ENCODE measurements at places on chromosomes 1 and 21. TPM values are rescaled to one million over a fixed set of nuclear protein-coding genes. Genes with fewer than 3 reads are reported as not detected.

Gene S1PR1
- total RNA-seq = 10.4 TPM

Gene BNIPL
- 0.33 TPM for total RNA-seq

Gene LRRC8D
- total RNA-seq = 28.8 TPM

Gene GDAP2
- total RNA-seq = 29.7 TPM

DNA sequence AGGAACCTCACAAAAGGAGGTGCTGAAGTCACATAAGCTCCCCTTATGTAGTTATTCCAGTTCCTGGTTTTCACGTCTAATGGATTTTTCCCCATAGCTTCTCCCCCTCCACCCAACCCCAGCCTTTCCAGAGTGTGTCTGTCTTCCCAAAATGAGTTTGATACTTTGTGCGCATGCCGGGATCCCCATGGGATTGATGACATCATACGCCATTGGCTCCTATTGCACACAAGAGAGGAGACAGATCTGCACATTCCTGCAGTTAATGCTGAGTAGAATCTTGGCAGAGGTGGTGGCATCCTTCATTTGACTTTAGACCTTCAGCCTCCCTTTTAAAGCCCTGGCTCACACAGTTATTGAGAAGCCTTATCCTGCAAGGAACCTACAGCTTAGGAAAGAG is 71.4 kb downstream of the DDR2 start:
- H3K36me3 ChIP-seq = peaks cover 9% of the 10 kb centered on the region
- DNase-seq = no peak
- no peaks in the 10 kb centered on the region for H3K27me3 ChIP-seq
- H3K4me3 ChIP-seq = no peak overlapping the region

DNA sequence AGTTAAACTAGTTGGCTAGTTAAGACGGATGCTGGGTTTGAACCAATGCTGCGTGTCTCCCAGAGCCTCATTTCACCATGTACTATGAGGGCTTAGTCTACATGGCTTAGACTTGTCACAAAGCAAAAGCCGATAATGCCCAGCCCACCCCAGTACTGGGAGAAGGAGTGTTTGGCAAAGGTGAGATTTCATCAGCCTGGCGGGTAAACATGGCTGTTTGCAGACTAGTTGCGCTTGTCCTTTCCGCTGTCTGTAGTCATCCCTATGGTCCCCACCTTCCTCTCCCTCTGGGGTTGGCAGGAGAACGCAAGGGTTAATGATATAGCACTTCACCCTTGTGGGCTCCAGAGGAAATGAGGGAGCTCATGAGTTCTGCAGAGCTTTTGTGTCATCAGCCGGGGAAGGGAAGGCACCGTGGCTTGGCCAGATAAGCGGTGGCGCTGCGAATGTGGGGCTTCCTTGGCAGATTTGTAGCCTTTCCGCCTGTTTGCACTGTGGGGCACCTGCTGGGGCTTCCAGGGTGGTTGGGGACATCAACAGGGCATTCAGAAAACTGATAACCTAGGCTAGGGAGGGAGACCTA is 29.2 kb downstream of the SOX13 start:
- H3K27me3 ChIP-seq = no peaks in the 10 kb centered on the region
- peaks cover 18% of the 10 kb centered on the region for H3K4me1 ChIP-seq
- no peaks in the 10 kb centered on the region for H3K36me3 ChIP-seq
- no peak for DNase-seq
- H3K27ac ChIP-seq = no peak overlapping the region
- no peak overlapping the region for H3K4me3 ChIP-seq

- no peaks in the 10 kb centered on the region for H3K4me1 ChIP-seq
- no peak overlapping the region for H3K4me3 ChIP-seq
- H3K27me3 ChIP-seq = no peaks in the 10 kb centered on the region
- no peak overlapping the region for H3K27ac ChIP-seq
Measured at GRCh38 chr1:8252266-8252951, 65.5 kb upstream of the SLC45A1 start.

DNA sequence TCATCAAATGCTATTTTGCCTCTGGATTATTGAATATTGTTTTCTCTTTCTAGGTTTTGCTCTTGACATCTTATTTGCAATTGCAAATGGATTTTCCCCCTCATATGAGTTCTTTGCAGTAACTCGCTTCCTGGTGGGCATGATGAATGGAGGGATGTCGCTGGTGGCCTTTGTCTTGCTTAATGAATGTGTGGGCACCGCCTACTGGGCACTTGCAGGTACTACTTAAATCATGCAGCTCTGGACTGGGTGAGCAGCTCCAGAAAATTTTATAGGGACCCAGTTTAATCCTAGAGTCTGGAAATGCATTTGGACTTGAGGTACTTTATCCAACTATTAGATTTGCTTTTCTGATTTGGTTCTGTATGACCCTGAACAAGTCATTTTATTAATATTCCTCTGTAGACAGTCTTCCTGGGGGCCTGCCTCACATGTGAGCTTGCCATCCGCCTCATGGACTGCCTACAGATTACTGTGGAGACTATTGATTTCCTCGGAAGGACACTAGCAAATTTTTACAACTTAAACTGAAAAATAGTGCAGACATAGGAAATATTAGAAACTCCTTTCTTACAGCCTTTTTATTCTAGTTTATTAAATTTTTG is 44.5 kb downstream of the SLC22A15 start:
- peak; percentile 58 for DNase-seq
- H3K4me3 ChIP-seq = no peak overlapping the region
- no peak overlapping the region for H3K27ac ChIP-seq
- H3K4me1 ChIP-seq = no peaks in the 10 kb centered on the region
- H3K36me3 ChIP-seq = no peaks in the 10 kb centered on the region

- no peaks in the 10 kb centered on the region for H3K4me1 ChIP-seq
- no peaks in the 10 kb centered on the region for H3K27me3 ChIP-seq
- H3K4me3 ChIP-seq = no peak overlapping the region
Measured at GRCh38 chr1:87176514-87176913, 152.2 kb upstream of the LMO4 start.

DNA sequence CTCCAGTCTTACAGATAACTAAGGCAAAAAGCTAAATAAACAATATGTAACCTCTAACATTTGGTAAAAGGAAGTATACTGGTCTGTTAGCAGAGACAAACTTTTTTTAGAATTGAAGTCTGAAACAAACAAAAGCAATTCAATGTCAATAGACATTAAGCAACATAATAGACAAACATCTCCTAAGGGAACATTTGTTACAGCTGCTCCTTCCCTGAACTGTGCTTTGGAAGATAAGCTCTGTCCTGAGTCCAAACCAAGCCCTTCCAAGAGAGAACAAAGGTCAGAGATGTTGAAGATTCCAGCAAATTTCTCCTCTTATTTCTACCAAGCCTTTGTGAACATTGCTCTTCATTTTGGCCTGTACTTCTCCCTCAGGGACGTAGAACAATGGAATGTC is 25.3 kb downstream of the FMO2 start:
- peak; percentile 59 for DNase-seq
- H3K36me3 ChIP-seq = no peaks in the 10 kb centered on the region
- no peak overlapping the region for H3K4me3 ChIP-seq
- no peaks in the 10 kb centered on the region for H3K4me1 ChIP-seq
- H3K27me3 ChIP-seq = no peaks in the 10 kb centered on the region
- no peak overlapping the region for H3K27ac ChIP-seq

GRCh38 chr1:90000934-90001676 is 6.2 kb downstream of the ZNF326 start:
- no peak for DNase-seq
- peaks cover 7% of the 10 kb centered on the region for H3K4me1 ChIP-seq
- H3K27me3 ChIP-seq = no peaks in the 10 kb centered on the region

DNA sequence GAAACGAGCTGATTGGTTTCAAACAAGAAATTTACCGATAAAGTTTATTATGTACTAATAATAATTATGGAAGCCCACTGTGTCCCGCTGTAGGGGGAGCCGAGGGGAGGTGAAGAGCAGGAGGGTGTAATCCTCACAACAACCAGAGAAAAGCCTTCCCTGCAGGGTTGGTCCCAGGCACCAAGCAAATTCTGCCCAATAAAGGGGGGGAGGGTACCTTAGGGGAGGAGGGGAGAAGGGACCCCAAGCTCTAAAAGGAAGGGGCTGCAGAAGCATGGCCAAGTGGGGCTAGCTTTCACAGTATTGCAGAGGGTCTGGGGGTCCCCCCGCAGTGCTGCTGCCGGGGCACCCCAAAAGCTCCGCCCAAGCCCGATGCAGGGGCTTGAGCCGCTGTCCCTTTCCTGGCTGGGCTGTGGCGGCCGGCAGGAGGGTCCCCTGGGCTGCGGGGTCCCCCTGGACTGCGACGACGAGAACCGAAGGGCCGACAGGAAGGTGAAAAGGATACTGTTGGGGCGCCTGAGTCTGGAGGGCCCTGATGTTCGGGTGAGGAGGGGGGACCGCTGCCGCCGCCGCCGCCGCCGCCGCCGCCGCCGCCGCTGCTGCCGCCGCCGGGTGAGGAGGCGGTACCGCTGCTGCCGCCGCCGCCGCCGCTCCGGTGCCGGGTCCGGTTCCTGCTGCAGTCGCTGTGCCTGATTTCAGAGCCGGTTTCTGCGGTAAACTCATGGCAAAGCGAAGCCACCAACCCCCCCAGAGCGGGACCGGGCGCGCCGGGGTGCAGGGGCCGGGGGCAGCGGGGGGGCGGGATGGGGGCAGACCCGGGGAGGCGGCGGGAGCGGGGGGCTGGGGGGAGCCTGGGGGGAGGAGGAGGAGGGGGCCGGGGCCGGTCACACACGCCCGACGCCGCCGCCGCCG is 771 bp downstream of the EIF4G3 start:
- no peaks in the 10 kb centered on the region for H3K27me3 ChIP-seq
- peak overlapping the region; percentile 97 for H3K4me3 ChIP-seq
- DNase-seq = no peak

DNA sequence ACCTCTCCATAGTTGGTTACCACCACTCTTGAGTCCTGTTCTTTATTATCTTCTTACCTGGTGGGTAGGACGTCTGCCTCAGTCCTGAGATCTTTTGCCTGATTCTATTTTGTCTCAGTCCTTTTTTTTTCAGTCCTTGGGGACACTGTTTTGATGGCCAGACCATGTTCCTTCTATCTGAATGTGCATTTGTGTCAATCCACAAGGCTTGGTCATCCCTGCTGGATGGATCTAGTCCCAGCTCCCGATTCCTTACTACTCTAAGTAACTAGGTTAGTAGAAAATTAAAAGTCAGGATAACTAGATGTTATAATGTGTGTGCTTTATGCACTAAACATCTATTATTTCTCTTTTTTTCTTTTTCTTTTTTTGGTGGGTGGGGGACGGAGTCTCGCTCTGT is 28.1 kb upstream of the AK4 start:
- no peaks in the 10 kb centered on the region for H3K27me3 ChIP-seq
- H3K27ac ChIP-seq = no peak overlapping the region
- DNase-seq = peak; percentile 23

GRCh38 chr1:100335436-100335835 is 16.9 kb upstream of the CDC14A start:
- no peaks in the 10 kb centered on the region for H3K4me1 ChIP-seq
- H3K36me3 ChIP-seq = no peaks in the 10 kb centered on the region

- no peak overlapping the region for H3K4me3 ChIP-seq
- H3K36me3 ChIP-seq = no peaks in the 10 kb centered on the region
- no peak overlapping the region for H3K27ac ChIP-seq
- DNase-seq = no peak
- no peaks in the 10 kb centered on the region for H3K4me1 ChIP-seq
Measured at GRCh38 chr21:44716984-44717383, 5.6 kb upstream of the TSPEAR start.

- DNase-seq = peak; percentile 87
- H3K36me3 ChIP-seq = no peaks in the 10 kb centered on the region
- H3K4me3 ChIP-seq = no peak overlapping the region
- H3K27ac ChIP-seq = no peak overlapping the region
- no peaks in the 10 kb centered on the region for H3K27me3 ChIP-seq
- no peaks in the 10 kb centered on the region for H3K4me1 ChIP-seq
Measured at GRCh38 chr1:59574085-59574484, 240.7 kb upstream of the HOOK1 start.

DNA sequence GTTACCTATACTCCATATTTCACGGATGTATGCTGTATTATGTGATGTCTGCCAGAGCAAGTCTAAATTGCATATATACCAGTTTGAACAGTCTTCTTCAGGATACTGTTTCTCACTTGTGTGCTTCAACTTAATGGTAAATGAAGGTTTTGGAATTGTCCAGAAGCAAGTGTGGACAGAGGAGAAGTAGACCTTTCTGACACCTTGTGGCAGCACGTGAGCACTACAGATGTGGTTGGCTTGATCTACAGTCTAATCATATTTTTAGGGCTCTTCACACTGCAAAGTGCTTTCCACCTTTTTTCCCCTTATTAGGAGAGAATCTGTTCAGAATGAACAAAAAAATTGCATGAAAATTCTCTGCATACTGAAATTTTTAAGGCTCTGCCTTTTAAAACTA is 10.9 kb downstream of the MORC3 start:
- no peak overlapping the region for H3K27ac ChIP-seq
- no peak overlapping the region for H3K4me3 ChIP-seq
- DNase-seq = peak; percentile 69
- no peaks in the 10 kb centered on the region for H3K27me3 ChIP-seq
- H3K4me1 ChIP-seq = peaks cover 3% of the 10 kb centered on the region

DNA sequence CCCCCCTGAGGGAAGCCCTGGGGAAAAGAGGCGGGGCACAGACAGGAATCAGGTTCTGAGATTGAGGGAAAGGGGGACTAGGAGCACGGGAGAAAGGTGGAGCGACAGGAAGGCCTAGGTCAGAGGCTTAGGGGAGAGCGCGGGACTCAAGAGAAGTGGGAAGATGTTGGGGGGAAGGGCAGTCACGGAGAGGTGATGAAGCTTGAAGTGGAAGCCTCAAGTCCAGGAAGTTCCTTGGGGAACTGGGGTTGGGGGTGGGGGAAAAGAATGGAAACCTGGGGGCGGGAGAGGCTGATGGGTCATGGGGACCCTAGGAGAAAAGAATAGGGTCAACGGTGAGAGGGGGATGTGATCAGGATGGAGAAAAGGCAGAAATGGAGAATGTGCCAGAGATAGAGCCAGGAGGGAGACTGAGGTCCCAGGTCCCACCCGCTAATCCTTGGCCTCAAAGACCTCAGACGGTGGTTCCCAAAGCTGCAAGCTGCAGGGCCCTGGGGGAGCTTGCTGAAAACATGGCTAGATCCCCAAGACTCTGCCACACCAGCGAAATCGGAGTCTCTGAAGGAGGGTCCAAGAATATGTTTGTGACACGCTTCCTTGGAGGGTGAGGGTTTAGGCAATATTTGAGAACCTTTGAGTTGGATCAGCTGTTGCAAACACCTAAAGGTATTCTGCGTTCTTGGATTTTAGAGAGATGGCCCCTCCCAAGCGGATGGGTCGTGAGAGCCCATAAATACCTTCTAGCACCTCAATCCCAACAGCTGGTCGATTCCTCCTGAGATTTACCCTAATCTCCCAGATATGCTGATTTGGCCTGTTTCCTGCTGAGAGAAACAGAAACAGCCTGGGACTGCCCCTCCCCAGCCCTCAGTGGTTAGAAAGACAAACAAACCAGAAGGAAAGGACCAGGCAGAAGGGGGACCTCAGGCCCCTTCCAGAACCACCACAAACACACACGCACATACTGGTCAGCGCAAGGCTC is 3.6 kb downstream of the C1orf232 start:
- H3K27ac ChIP-seq = no peak overlapping the region
- no peaks in the 10 kb centered on the region for H3K36me3 ChIP-seq
- H3K4me3 ChIP-seq = no peak overlapping the region
- no peaks in the 10 kb centered on the region for H3K27me3 ChIP-seq
